GM13977 (cell line): ENCODE measurements at places on chromosomes 12 and 14.
A peak's percentile ranks its signal among the peaks of the same experiment; 100 is the strongest.

DNA sequence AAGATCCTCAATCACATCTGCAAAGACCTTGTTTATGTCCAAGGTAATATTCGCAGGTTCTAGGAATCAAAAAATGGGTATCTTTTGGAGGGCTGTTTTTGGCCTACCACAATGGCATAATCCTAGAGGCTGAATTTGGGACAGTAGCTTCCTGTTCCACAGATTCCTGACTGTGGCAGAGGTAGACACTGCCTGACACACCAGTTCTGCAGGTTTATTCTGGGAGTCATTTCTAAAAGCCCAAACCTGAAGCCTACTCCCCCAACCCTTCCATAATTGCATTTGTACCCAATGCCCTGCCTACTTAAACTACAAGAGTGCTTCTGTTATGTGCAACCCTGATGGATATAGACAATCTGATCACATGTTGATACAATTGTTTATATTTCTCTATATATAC, 378.9 kb downstream of the PCNX1 start:
- DNase-seq, result no peak

GRCh38 chr12:57000393-57000792, 6.0 kb downstream of the ZBTB39 start:
- no peak for DNase-seq

DNA sequence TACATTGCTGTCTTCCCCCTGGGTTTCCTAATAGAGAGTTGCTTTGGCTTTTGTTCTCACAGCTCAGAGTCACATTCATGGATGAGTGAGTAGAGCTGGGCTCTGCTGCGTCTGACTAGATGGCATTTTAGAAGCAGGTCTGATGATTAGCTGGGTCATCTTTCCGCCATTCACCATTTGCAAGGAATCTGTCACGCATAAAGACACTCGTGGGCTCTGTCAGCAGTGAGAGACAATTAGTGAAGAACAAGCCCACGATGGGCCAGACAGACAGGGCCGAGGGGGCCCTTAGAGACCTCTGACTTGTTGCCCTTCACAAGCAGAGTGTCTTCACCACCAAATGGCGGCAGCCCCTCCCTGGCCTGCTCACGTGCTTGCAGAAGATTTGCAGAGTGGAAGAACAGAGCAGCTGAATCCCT, 175.0 kb downstream of the CRADD start:
- no peak for DNase-seq

DNA sequence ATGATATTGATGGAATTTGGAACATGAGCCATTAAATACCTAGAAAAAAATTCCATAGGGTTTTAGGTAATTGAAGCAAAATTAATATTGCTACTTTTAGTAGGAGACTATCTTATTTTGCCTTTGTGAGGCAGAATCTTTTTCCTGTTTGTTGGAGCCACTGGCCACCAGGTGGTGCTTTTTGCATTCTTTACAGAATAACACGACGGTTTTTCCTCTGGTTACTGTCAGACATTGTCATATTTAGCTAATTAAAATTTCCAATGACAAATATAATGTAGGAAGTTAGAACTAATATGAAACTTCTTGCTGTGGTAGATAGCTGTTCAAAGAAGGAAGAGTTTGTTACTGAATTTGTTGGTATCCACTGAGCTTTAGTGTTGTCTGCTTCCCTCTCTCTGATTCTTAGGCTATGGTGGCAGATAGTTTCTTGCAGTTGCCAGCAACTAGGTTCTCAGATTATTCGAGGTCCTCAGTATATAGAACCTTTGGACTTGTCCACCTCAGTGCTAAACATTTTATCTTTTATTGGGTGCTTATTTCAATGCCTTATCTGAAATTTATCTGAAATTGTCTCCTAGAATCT, 25.7 kb downstream of the RAB21 start:
- DNase-seq, result peak; percentile 34

DNA sequence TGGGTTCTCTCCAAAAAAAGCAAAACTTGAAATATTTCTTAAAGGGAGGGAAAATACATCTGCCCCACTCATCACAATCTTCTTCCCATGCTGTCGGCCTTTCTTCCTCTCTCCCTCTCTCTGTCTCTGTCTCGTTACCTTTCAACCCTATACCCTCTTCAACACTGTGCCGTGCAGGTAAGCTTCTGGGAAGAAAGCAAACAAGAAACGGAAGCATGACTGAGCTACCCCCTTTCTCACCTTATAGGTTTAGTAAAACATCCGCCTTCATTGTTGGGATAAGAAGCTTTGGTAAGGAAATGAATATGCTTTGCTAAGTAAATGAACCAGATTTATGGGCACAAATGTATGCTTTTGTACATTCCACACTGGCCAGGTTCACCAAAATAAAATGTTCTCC, 63.0 kb downstream of the TMEM30B start:
- no peak for DNase-seq

DNA sequence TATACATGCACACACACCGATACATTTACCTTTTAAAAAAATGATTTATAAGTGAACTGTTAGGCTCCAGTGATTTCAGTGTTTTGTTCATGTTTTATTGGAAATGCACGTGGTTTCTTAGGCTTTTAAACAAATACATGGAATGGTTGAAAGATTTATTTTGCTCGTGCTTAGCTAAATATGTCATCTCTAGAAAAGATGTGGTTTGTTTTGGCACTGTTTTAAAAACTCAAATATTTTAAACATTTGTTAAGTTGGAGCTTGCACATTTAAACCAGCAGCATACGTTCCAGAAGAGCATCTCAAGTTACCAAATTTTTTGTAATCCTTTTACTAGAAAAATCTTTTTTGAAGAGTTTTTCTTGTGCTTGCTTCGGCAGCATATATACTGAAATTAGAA, 44.5 kb downstream of the FOXA1 start:
- no peak for DNase-seq

- no peak for DNase-seq
Observed at GRCh38 chr12:49824895-49825294, 3.3 kb downstream of the NCKAP5L start.

DNA sequence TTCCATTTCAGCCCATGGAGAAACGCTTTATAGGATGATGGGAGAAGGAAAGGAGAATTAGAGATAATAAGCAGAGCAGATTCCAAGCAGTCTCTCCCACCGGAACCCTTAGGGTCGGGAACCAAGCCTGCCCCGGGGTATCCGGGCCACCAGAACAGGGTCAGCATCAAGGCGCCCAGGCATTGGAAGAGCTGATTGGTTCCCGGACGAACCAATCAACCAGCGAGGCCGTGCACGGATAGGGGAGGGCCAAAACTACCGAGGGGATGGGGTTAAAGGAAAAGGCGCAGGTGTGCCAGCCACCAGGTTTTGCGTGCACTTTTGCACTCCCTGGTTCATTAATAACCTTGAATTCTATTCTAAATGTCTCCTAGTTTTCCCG, 1.7 kb downstream of the PPM1H start:
- peak; percentile 21 for DNase-seq

DNA sequence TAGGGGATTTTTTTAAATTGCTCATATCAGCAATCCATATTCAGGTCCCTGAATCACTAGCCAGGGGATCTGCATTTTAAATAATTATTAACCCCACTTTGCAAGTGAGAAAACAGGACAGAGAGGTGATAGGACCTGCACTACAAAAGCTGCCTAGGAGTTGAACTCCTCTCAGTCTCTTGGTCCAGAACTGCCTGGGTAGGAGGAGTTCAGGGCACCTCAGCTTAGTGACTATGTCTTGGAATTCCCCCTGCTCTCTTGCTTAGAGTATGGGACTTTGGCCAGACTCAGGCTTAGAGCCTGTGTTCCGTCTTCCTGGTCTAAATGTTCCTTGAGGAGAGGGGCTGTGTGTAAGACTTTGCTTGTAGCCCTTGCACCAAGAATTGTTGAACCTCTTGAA, 68.2 kb upstream of the WSCD2 start:
- DNase-seq, result peak; percentile 12

DNA sequence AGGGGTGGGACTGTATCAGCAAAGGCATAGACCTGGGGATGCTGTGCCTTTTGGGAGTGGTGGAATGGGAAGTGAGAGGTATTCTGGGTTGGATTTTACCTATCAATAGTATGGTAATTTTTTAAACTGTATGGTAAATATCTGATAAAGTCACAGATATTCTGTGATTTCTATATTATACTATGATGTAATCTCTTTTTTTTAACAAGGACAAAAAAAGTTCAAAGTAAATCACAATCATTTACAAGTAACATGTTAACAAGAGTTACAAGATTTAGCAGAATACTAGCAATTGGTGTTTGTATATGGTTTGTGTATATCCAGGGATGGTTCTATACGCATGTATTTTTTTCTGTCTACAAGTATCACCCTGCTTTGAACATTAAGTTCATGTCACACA, 56.0 kb downstream of the BMAL2 start:
- DNase-seq, result no peak

DNA sequence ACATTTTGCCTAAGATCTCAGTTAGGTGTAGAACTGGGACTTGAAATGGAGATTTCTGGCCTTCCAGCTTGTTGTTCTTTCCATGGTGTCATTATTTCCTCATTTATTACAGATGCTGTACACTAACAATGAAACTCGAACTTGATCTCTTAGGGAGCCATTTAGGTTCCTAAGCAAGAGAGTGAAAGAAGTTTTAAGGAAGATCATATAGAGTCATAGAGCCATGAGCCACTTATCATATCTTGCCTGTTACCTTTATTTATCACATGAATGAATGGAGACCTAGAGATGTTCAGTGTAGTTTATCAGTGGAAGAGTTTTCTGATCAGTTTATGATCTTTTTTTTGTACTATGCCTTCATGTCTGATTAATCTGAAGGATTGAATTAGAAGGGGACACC, 9.9 kb downstream of the HELB start:
- no peak for DNase-seq

GRCh38 chr12:113149361-113150150, at the start of gene CFAP73:
TSS of gene CFAP73 (plus strand) at chr12:113149724. CDS start at chr12:113149858, 134 bp downstream.
- DNase-seq, result no peak

- no peak for DNase-seq
Observed at GRCh38 chr14:22380571-22381407, 208.2 kb downstream of the DAD1 start.

- no peak for DNase-seq
Observed at GRCh38 chr12:106564678-106565329, 18.0 kb upstream of the RFX4 start.

- DNase-seq, result peak; percentile 68
Observed at GRCh38 chr12:71755146-71755892, 656 bp downstream of the RAB21 start.

DNA sequence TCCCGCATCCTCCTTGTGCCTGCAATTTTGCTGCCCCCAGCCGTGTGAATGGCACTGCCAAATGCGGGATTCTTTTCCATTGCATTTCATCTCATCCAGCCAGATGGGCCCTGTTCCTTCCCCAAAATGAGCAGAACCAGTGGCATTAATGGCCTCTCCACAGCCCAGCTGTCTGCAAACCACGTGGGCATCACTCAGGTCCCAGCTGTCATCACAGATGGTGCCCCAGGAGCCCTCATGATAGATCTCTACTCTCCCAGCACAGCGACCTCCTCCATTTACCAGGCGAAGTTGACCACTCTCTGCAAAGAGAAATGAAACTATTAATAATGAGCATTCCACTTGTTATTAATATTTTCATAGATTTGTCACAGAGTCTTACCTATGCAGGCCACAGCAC, 17.1 kb downstream of the CD163 start:
- DNase-seq, result no peak

GRCh38 chr12:39931857-39932256, 174.0 kb downstream of the SLC2A13 start:
- no peak for DNase-seq

DNA sequence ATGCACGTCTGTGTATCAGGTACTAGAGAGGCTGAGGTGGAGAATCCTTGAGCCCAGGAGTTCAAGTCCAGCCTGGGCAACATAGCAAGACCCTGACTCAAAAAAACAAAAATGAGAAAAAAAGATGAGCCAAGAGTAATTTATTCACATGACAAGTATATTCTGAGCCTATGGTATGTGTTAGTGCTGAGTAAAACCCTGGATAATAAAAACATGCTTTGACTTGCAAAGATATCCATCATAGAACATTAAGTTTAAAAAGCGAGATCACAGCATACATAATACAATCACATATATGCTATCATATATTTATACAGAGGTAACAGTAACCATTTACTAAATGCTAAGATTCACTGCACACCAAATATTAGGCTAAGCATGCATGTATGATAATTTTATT, 23.9 kb upstream of the SLC10A1 start:
- DNase-seq, result no peak

GRCh38 chr12:130438711-130439110, 101.0 kb downstream of the PIWIL1 start:
- DNase-seq, result no peak

DNA sequence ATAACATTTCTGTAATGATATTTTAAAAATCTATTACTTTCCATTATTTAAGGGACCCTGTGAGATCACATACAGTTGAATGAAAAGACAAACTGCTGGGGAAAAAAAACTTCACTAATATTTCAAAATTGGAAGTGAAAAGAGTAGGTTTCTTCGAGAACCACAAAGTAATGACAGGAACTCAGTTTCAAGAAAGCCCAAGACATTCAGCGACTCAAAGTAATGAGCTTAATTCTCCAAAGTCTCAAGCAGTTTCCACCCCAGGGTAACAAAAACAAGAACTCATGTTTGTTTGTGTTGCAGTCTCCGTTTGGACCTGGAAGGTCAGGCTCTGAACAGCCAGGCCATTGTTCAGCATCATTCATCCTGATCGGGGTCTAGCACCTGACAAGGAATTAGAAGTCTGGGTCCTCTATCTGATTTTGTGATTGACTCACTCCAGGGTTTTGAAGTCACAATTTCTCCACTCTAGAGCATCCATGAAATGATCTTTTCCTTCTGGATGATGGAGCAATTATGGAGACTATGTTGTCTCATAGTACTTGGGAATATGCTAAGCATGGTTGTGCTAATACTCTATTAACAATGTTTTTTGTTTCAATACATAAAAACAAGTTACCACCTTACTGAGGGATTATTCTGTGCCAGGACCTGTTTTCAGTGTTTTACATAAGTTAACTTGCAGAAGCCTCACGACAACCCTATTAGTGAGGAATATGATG, 126.9 kb downstream of the SLC25A21 start:
- DNase-seq, result no peak

GRCh38 chr12:114166362-114166761, 200.2 kb upstream of the RBM19 start:
- DNase-seq, result peak; percentile 12

- DNase-seq, result peak; percentile 86
Observed at GRCh38 chr12:131035245-131035681, 81.6 kb downstream of the ADGRD1 start.

- no peak for DNase-seq
Observed at GRCh38 chr12:62714774-62715721, 219.9 kb downstream of the PPM1H start.

- no peak for DNase-seq
Observed at GRCh38 chr12:17060260-17060659, 454.3 kb upstream of the LMO3 start.

DNA sequence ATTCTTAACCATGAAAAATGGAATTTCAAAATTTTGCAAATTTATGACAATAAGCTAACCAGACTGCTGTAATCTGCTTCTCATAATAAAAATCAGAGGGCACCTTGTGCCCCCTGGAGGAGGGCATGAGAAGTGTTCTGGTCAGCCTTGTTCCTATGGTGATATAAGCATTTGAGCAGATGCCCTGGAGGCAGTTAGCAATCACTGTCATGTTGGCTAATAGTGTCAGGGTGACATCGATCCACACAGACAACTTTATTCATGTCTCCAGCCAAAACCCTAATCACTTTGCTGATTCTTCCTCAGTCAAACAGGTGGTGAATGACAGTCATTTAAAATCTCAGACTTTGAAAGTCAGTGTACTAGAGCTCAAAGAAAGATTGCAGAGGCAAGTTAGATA, 943.0 kb downstream of the GALC start:
- no peak for DNase-seq
